ENCODE measurements at places on chromosomes 11 and 22. TPM values are rescaled to one million over a fixed set of nuclear protein-coding genes. Genes with fewer than 3 reads are reported as not detected.

Gene NXPE4
- 1.9 TPM for polyA plus RNA-seq

Gene NECTIN1
- 1.3 TPM for polyA plus RNA-seq

Gene PARVA
- 50.6 TPM for polyA plus RNA-seq

Gene MIF
- 373 TPM for polyA plus RNA-seq

Gene NRGN
- 38.5 TPM for polyA plus RNA-seq

Gene FHIP1B
- 9.0 TPM for polyA plus RNA-seq

Gene C11orf86
- 0.10 TPM for polyA plus RNA-seq

Gene GLB1L2
- 2.2 TPM for polyA plus RNA-seq

Gene C1QTNF4
- polyA plus RNA-seq, result 0.63 TPM

Gene PLAAT2
- polyA plus RNA-seq, result 30.3 TPM

Gene SHISA8
- not detected for polyA plus RNA-seq

Gene EI24
- 55.4 TPM for polyA plus RNA-seq

Gene C22orf23
- not detected for polyA plus RNA-seq

Gene PISD
- 16.0 TPM for polyA plus RNA-seq

Gene CLMP
- polyA plus RNA-seq, result 8.2 TPM

Gene SMTNL1
- not detected for polyA plus RNA-seq

Gene TIMP3
- 34.4 TPM for polyA plus RNA-seq

Gene DERL3
- 1.4 TPM for polyA plus RNA-seq

Gene KIRREL3
- not detected for polyA plus RNA-seq

Gene OR52E5
- polyA plus RNA-seq, result not detected

Gene RIBC2
- not detected for polyA plus RNA-seq

Gene RELA
- polyA plus RNA-seq, result 28.8 TPM

Gene OR10D3
- not detected for polyA plus RNA-seq

Gene UPK2
- polyA plus RNA-seq, result not detected

Gene SAA4
- polyA plus RNA-seq, result 2.1 TPM

Gene SAAL1
- 4.0 TPM for polyA plus RNA-seq

Gene GAB4
- not detected for polyA plus RNA-seq

Gene OR2AT4
- 0.88 TPM for polyA plus RNA-seq

Gene MYO7A
- polyA plus RNA-seq, result 1.9 TPM

Gene TXNRD2
- 59.0 TPM for polyA plus RNA-seq

Gene VSTM5
- not detected for polyA plus RNA-seq

Gene OR8G1
- polyA plus RNA-seq, result not detected

Gene MUC2
- polyA plus RNA-seq, result 11.8 TPM

Gene AGBL2
- 1.6 TPM for polyA plus RNA-seq

Gene PDGFD
- 115 TPM for polyA plus RNA-seq

Gene MS4A3
- polyA plus RNA-seq, result not detected

Gene SCN3B
- polyA plus RNA-seq, result 0.08 TPM

Gene PNPLA3
- polyA plus RNA-seq, result not detected

Gene MUC5B
- not detected for polyA plus RNA-seq

Gene SMC1B
- polyA plus RNA-seq, result not detected

Gene RPS6KA4
- 14.1 TPM for polyA plus RNA-seq

Gene IGLL1
- polyA plus RNA-seq, result not detected
